WERI-Rb-1 (cell line): ENCODE measurements at places on chromosomes 1 and 21.
A peak's percentile ranks its signal among the peaks of the same experiment; 100 is the strongest.

DNA sequence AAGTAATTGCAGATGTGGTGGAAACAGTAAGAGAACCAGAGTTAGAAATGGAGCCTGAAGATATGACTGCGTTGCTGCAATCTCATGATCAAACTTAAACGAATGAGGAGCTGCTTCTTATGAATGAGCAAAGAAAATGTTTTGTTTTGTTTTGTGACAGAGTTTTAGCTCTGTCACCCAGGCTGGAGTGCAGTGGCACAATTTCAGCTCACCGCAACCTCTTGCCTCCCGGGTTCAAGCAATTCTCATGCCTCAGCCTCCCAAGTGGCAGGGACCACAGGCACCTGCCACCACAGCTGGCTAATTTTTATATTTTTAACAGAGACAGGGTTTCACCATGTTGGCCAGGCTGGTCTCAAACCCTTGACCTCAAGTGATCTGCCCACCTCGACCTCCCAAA is 53.3 kb upstream of the NFASC start:
- no peak for DNase-seq

GRCh38 chr1:189958756-189959155 is 518.9 kb downstream of the BRINP3 start:
- no peak for DNase-seq

DNA sequence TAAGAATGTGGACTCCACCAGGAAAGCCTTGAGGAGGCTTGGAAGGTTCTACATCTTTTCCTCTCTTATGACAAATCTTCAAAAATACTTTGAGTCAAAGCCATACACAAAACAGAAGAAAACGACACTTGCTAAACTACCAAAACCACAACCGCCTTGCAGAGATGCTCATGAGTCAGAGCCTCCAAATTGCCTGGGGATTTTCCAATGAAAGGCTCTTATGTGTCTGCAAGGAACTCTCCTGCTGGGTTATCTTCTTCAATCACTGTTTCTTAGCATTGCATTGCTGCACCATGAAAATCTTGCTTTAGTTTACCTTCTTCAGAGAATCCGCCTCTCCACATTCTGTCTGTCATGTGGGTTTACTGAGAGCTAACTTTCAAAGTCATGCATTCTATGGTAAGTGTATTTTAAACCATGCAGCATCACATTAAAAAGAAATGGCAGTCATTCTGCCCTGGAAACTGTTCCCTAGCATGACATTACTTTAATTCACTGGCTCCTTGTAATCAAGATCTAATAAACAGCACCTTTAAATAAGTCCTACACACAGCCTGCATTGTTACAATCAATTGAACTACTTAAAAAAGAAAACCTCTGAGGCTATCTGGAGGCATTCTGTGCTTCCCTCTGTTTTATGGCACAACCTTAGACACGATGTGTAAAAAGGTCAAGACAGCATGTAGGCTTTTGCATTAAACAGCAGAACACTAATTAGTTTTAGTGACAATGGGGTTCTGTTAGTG is 210.0 kb upstream of the FOXD3 start:
- no peak for DNase-seq

GRCh38 chr1:9767964-9768668 is 55.6 kb downstream of the CLSTN1 start:
- DNase-seq: peak; percentile 31

GRCh38 chr1:179856296-179856695 is 21.3 kb downstream of the TOR1AIP2 start:
- no peak for DNase-seq

- DNase-seq: no peak
These were observed 581 bp downstream of the ETV3 start for GRCh38 chr1:157137408-157138219.

DNA sequence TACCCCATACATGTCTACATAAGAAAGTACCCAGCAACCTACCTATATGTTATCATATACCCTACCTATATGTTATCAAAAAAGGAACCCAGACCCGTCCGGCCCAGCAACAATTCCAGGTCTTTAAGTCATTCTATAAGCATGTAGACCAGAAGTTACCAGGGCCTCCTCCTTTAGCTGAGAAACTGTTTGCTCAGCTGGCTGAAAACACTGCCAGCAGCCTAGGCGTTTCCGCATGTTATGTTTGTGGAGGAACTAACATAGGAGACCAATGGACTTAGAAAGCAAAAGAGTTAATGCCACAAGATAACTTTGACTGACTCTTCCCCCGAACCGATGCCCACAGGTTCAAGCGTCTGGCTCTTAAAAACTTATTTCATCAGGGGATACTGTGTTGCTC is 7.1 kb upstream of the ZNF678 start:
- DNase-seq: no peak

DNA sequence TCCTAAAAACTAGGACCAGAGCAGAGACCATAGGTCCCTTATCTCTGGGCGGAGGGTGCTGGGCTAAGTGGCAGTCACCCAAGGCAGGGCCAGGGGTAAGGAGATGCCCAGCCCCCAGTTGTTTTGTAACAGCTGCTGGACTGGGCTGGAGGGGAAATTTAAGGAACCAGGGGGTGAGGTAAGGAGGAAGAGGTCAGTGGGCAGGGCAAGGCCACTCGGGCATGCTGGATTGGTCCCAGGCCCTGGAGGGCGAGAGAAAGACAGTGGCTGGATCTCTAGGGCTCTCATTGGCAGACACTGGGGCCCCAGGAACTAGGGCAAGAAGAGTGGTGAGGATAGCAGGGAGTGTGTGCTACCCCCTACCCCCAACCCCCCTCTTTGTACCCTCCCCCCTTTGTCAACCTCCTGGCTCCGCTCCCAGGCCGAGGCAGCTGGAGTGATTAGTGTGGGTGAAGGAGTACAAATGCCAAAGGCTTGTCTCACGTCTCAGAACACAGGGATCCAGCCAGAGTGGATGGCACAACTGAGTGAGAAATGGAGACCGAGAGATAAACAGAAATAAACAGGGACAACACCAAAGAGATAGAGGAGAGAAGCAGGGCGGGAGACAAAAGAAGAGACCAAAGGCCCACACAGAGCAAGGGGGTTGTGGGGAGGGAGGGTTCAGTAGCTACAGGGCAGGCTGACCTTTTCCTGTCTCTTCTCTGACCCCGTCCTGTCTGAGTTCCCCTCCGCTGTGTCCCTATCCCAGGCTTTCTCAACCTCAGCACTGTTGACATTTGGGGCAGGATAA is 20.5 kb upstream of the THRAP3 start:
- DNase-seq: no peak

- DNase-seq: no peak
These were observed 173.6 kb downstream of the IER5 start for GRCh38 chr1:181262069-181262468.

DNA sequence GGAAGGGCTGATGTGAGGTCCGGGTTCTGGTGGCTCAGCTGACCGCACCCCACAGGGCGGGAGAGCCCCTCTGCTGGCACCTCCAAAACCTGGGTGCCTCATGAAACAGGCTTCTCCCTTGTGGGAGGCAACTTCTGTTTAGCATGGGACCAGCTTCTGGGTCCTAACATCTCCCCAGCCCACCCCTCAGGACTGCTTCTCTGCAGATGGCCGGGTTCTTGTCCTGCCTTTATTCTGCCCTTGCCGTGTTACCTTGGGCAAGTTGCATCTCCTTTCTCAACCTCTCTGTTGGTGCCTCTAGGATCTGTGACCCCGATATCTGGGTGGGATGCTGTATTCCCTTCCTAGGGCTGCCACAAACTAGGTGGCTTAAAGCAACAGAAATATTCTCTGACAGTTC is 15.0 kb upstream of the TTC22 start:
- DNase-seq: no peak

DNA sequence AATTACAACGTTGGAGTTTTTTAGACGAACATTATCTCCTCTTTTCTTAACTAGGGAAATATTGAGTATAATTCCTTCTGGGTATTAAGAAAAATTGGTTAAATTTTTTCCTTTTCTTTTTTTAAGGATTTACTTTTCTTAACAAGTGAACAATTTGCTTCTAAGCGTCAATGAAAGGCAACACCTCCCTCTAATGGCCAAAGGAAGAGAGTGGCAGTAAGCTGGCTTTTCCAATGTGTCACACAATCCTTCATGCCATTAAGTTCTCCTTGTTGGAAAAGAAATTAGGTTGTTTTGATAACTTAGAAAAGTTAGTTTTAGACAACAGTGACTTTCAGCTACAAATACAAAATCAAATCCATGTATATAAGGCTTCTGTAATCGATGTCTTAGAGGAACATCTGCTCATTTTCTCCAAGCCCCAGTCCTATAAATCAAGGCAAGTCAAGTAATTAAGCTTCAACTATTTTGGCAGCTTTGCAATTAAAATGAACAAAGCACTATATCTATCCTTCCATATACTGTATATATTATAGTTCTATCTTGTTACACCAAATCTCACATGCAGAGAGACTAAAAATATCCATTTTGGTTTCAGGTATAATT is 62.8 kb downstream of the EDEM3 start:
- peak; percentile 18 for DNase-seq

- no peak for DNase-seq
These were observed 52.1 kb downstream of the CNST start for GRCh38 chr1:246618240-246618808.

DNA sequence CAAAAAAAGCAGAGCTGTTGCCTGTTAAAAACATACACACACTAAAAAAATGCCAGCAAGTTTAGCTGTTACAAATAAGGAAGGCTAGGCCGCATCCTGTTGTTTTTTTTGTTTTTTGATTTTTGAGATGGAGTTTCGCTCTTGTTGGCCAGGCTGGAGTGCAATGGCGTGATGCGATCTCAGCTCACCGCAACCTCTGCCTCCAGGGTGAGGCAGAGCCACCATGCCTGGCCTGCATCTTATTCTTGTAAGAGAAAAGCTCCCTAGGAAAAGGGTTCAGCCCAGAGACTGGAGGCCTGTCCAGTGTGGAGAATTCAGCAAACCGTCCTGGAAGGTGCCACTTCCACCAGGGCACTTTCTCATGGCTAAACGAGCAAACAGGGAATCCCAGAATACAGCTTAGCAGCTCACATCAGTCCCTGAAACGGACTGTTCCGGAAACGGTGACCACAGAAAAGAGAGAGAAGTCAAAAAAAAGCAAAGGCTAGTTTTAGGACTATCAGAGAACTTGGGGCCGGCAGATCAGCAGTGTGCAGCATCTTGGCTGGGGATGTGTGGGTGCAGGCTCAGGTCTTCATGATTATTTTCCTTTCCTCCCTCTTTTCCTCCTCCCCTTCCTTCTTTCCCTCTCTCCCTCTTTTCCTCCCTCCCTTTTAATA is 283.6 kb downstream of the AJAP1 start:
- DNase-seq: no peak

DNA sequence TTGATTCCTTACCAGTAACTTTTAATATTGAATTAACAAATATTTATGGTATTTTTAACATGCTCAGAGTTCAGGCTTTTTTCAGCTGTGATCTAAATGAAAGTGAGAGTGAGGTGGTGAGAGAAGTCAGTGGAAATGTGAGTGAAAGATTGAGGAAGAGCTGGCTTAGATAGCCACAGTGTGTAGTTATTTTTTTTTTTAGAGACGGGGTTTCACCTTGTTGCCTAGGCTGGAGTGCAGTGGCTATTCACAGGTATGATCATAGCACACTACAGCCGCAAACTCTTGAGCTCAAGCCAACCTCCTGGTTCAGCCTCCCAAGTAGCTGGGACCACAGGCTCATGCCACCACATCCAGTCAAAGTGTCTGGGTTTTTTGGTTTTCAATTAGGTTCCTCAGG is 10.9 kb downstream of the RNF11 start:
- no peak for DNase-seq

- no peak for DNase-seq
These were observed 1667.8 kb downstream of the MRPL39 start for GRCh38 chr21:23939369-23940065.

- DNase-seq: peak; percentile 40
These were observed 526.9 kb downstream of the NPHP4 start for GRCh38 chr1:5465281-5465711.

DNA sequence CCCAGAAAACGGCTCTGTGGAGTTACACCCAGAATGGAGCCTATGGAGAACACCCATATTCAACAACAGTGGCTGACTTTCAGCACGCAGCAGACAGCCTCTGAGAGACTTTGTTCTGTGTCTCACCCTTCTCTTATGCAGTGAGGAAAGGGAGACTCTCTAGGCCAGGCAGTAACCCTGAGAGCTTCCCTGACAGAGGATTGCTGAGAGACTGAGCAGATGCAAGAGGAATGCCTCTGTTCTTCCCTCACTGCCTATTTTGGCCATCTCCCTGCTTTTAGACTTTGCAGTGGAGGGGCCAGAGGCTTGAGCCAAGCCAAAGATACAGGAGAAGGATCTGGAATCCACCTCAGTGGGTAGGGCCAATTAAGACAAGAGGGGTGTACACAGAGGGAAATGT is 41.8 kb upstream of the SLC16A1 start:
- DNase-seq: no peak

- no peak for DNase-seq
These were observed 107.8 kb upstream of the DMRTA2 start for GRCh38 chr1:50531027-50531426.

DNA sequence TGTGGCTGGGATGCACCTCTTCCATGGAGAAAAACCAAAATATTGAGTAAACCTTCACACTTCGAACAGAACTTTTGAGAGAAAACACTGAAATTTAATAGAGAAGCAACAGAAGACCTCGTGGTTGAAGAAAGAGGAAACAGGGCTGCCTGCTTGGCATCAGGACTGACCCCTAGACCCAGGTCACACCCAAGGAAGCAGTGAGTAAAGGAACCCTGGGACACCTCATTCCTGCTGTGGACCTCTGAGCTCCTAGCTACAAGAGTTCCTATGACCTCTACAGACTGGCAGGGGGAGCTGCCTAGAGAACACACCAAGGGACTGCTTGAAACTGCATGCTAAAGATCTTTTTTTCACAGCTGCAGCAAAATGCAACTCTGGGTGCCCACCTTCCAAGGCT is 67.8 kb downstream of the FASLG start:
- no peak for DNase-seq

- no peak for DNase-seq
These were observed 55.8 kb downstream of the SUSD4 start for GRCh38 chr1:223308136-223308535.

DNA sequence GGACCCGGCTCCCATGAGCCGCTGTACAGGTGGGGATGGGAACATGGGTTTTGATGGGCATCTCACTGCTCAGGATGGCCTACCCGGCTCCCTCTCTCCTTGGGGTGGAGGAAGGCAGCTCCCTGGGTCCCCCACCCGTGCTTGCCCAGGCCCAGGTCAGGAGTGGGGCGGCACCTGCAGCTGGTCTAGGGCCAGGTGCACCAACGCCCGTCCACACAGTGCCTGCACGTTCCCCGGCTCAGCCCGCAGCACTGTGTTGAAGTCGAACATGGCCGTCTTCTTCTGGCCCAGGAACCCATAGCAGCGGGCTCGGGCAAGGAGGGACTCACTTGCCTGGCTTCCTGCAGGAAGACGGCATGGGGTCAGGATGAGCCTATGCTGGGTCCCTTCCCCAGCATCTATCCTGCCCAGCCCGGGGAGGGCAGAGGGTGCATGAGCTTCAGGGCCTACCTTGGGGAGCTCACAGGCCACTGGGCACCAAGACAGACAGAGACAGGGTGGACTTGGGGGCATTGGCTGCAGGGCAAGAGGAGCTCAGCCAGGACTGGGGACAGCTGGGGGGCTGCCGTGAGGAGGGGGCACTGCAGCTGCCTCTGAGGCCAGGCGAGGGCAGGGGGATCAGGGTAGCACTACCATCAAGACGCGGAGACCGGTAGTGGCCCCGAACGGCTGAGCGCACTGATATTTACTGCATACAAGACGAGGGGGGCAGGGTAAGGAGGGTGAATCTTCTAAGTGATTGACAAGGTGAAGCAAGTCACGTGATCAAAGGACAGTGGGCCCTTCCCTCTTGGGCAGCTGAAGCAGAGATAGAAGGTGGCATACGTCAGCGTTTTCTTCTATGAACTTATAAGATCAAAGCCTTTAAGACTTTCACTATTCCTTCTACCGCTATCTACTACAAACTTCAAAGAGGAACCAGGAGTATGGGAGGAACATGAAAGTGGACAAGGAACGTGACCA is 17.8 kb downstream of the TTC34 start:
- no peak for DNase-seq

GRCh38 chr1:3776231-3776961 is 3.8 kb downstream of the SMIM1 start:
- no peak for DNase-seq
